ENCODE measurements at places on chromosomes 4 and X.

GRCh38 chr4:56681853-56682525 is 893 bp upstream of the HOPX start:
- no peak for DNase-seq

DNA sequence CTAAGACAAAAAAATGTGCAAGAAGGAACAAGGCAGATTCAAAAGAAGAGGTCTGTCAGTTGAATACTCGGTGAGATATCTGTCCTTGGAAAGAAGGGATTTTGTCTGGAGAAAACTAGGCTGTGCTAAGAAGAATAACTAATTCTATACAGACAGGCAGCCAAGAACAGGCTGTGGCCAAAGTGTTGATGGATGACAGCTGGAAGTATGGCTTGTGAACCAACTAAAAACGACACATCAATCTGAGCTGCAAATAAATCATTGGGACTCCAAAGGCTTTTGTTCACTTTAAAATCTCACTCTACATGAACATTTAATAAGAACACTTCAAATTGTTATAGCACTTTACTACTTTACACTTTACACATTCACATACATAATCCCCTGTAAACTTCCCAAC is 70.5 kb upstream of the IGSF1 start:
- no peak for DNase-seq

GRCh38 chr4:188002323-188002722 is 6.8 kb downstream of the ZFP42 start:
- DNase-seq = no peak

GRCh38 chrX:149010853-149011224 is 494.3 kb downstream of the IDS start:
- no peak for DNase-seq

GRCh38 chrX:44106864-44107263 is 133.7 kb upstream of the NDP start:
- no peak for DNase-seq

- DNase-seq = no peak
Measured at GRCh38 chrX:109635146-109635545, 10.2 kb upstream of the KCNE5 start.

- no peak for DNase-seq
Measured at GRCh38 chr4:20844311-20844710, 144.1 kb downstream of the PACRGL start.

Measured in cortex of kidney (tissue), 1 donor.